ENCODE measurements at places on chromosomes 13 and 19.

- DNase-seq: no peak
Observed at GRCh38 chr19:7706188-7706954, 4.4 kb upstream of the FCER2 start.

- no peak for DNase-seq
Observed at GRCh38 chr13:41588899-41589298, 131.5 kb downstream of the RGCC start.

GRCh38 chr19:29679598-29680210 lies 14.4 kb downstream of the PLEKHF1 start:
- no peak for DNase-seq

- no peak for DNase-seq
Observed at GRCh38 chr13:41590122-41590521, 132.8 kb downstream of the RGCC start.

- no peak for DNase-seq
Observed at GRCh38 chr13:75299246-75299645, 182.7 kb downstream of the TBC1D4 start.

DNA sequence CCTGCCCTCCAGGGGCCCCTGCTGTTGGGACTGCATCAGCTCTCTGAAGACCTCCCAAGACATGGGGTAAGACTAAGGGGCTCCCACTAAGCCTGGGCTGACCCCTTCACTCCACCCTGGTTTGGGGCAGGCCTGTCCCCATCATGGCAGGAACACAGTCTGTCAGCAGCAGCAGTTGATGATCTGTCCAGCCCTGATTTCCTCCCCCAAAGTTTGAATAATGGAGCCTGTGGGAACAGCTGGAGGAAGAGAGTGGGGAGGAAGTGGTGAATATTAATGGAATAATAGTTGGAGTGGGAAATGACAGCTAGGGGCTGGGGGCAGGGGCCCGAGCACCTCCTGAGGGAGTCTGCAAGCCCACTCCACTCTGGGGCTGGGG lies 1.3 kb upstream of the B3GNT8 start:
- DNase-seq: no peak

DNA sequence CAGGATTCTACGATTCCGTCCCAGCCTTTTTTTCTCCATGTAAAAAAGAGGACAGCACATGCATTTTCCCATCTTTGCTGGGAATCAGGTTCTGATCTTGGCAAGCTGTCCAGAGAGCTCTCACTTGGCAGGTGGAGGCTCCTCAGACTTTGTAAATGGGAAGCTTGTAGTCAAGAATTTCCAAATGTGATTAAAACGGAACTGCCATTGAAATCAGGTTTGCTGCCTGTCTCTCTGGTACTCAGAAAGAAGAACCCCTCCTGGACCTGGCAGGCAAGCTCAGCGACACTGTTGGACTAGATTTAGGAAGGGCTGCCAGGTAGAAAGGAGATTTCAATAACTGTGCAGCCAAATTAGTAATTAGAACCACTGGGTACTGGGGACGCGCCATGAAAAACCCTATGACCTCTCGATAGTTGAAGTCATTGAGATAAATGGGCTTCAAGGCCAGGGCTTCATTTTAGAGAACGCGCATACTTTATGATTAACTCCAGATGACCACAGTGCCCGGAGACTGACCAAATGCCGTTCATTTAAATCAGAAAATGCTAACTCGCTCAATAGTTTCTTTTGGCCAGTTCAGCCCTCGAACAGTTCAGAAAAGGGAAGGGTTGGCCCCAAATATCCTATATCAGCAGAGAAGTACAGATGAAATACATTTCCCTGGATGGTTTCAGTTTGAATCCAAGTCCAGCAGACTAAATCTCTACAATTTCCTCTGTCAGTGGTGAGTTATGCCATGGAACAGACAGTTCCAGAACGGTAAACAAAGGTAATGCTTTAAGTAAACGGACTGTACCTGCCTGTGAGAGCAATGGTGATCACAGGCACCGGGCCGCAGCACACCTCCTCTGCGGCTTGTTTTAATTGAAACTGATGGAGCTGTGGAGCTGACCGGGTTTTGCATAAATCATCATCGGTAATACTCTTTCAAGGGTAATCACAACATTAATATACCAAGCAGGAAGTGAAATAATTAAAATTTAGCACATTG lies 517.4 kb downstream of the RFC3 start:
- no peak for DNase-seq

DNA sequence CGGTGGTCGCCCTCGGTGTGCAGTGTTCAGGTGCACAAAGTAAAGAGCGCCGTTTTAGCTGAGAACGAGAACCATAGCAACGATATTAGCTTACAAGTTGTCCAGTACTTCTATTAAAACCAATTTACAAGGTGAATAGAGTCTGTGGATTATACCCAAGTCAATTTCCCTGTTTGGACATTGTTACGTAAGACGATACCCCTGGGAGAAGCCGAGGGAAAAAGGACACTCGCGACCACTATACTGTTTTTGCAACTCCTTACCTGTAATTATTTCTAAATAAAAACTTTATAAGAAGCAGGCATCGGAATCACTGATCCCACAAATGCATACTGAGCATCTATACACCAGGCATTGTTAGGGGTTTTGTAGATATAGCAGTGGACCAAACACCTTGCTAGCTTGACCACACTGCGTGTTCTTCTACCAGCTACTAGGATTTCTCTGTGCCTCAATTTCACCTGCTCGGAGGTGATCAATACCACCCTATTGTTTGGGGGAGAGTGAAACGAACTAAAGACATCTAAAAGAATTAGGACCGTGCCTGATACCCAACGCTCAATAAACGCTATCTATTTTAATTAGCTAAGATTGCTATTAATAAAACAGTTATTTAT lies 488 bp upstream of the EEF2 start:
- DNase-seq: no peak

DNA sequence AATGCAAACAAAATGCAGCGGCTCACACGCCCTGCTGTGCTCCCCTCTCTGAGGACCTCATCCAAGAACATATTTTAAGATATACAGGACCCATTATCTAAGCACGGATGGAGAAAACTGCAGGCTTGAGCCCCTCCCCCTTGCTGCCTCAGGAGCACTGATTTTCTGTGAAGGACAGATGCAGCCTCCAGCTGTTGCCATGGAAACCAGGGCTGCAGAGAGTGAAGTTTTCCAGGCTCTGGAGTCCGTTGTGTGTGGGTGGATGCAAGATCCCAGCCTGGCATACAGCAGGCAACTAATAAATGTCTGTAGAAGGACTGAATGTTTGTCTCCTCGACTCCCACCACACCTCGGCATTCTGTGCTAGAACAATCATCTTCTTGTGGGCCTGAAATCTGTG lies 105.6 kb upstream of the PEG3 start:
- no peak for DNase-seq

DNA sequence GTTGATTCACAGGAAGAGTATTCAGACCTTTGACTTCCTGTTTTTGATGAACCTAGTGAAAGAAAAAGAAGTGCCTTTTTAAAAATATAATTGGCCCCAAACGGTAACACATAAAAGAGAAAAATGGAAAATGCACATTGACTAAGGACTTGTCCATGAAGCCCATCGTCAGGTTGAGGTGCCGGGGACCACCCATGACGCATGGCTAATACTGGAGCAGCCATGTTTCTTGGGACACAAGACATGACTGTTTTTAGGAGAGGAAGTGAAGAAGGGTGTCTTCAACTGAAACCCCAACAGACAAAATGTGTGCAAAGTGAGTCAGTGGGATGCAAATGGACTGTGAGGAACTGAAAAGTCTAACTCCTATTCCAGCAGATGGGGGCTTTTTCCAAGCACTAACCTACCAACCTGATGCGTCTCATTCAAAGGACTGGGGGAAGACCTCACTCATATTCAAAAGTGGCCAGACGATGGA lies 459.4 kb downstream of the FOXO1 start:
- no peak for DNase-seq

- no peak for DNase-seq
Observed at GRCh38 chr19:57103573-57104277, 16.1 kb upstream of the USP29 start.

- DNase-seq: no peak
Observed at GRCh38 chr13:114200399-114200911, 21.4 kb downstream of the CFAP97D2 start.

DNA sequence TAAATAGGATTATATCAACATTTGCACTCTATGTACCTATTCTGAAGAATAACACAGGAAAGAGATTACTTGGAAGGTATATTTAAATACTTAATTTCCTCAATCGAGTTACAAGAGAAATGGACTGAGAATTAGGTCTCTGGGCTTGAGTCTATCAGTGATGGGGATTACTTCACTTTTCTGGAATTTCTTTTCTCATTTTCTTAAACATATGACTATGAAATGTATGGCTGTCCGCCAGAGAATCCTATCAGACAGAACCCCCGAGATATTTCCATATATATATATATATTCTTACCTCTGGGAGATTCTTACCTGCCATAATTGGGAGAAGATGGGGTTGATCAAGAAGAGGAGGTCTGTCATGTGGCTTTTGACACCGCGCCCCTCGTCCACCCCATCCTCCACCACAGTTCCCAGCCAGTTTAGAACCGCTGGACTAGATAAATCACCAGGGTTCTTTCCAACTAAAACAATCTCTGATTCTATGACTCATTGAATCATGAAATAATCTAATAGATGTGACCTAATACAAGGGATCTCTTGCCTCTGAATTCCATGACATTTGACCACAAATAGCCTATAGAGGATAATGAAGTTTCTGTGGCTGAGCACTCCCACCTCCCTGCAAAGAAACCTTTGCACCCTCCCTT lies 231.3 kb downstream of the TBC1D4 start:
- no peak for DNase-seq

- DNase-seq: no peak
Observed at GRCh38 chr13:71378961-71379905, 487.8 kb downstream of the DACH1 start.

DNA sequence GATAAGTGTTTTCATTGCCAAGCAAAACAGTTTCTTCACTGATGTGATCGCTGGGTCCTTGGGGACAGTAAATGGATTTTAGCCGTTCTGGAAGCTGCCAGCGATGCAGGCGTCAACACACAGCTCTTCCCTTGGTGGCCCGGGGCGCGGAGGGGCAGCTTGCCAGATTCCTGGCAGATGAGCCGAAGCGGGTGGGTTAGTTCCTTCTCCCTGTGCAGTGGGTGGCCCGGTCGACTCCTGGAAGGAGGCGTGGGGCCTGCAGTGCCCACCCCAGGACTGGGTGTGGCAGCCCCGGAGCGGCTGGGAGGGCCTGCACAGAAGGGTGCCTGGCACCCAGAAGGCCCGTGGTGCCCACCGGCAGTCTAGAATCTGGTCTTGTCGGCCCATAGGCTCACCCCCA lies 69.0 kb downstream of the KDM4B start:
- no peak for DNase-seq

DNA sequence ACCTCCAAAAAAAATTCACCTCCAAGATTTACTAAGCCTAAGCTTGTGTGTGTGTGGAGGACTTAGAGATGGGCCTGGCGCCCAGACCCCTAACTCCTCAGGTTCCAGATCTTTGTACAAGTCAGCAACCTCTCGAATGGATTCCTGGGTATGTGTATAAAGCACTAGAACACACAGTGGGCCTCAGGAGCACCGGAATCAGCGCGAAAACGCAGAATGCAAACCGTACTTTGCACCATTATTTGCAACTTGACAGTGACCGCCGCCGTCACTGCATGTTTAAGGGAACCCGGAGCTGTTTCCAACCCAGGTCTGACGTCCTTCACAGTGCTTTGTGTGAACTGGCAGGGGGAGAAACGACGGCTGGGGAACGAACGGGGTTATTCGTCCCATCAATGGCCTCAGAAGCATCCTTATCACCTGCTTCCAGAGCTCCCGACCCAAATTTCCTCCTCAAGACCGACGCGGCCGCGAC lies 688 bp downstream of the ZNF606 start:
- DNase-seq: no peak

DNA sequence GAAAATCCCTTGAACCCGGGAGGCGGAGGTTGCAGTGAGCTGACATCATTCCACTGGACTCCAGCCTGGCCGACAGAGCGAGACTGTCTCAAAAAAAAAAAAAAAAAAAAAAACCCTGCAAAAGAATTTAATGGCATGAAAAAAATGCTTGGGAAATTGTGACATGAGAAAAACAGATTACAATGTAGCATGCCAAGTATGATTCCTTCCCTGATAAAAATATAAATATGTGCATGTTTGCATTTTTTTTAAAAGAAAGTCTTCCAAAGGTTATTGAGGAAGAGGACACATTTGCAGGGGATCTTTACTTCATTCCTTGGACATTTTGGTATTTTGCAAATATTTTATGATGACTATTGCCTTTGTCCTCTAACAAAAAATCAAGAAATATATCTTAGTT lies 14.5 kb upstream of the ZBTB32 start:
- DNase-seq: no peak

- DNase-seq: no peak
Observed at GRCh38 chr19:48705431-48705830, 9.7 kb downstream of the FUT2 start.

- DNase-seq: no peak
Observed at GRCh38 chr13:109465148-109465547, 321.2 kb downstream of the IRS2 start.

DNA sequence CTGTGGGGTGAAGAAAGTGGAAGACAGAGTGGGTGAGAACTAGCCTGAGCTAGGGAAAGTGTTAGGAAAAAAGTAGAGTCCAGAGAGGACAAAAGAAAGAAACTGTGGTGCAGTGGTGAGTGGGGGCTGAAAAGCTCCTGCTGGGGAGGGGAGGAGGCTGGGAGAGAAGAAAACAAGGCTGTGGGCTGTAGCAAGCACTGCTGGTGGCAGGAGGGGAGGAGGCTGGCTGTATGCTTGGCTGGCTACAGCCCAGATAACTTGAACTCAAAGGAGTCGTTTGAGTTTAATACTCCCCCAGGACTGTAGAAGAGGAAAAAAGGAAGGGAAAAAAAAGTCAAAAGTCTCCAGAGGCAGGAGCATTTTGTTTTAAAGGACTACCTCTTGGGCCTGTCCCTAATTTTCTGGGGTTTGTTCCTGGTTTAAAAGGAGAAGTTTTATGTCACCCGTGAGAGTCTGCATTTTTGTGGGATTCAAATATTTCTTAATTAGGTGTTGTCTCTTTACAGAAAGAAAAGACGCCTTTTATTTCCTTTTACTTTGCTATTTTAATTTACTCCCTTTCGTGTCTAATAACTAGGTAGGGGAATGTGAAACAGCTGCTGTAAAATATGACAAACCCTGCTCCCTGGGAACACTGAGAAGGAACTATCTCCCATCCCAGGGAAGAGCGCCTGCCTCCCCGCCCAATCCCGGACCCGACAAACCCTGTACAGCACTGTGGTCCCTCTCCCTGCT lies 21.7 kb downstream of the ZIC5 start:
- DNase-seq: no peak

DNA sequence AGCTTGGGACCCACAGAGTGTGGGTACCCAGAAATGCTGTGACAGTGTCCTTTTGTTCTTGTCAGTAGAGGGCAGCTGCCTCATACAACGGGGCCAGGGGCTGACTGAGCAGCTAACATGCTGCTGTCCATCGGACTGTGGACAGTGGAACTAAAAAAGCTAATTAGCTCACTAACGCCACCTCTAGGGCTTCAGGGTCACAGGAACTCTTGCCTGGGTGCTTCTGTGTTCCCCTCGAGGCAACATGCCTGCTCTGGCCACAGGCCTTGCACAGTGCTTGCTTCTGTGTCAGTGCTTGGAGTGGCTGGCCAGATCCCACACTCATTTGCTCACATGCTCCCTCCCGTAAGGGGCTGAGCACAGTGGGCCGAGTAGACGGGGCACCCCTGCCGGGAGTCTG lies 377.0 kb downstream of the OLFM4 start:
- no peak for DNase-seq

Data from NCI-H1048 (cell line).